ENCODE measurements at places on chromosomes 12 and 14. TPM values are rescaled to one million over a fixed set of nuclear protein-coding genes. Genes with fewer than 3 reads are reported as not detected.

- no peak for DNase-seq
Observed at GRCh38 chr12:104226672-104227071, 11.1 kb downstream of the TXNRD1 start.

DNA sequence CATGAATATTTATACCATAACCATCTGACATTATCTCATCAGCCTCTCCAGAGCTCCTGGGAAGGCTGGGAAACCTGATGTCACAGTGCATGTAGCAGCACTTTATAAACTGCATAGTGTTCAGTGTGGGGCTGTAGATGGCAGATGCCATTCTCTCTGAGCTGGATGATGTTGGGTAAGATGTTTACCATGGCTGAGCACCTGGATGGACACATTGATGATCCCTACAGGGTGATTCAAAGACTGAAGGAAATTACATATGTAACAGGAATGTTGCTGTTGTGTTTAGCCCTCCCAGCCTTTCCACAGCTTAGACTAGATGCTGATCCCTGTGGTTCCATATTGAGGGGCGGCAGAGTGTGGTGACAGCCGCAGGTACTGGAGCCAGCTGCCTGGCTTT lies 37.4 kb downstream of the IFT43 start:
- DNase-seq = no peak

DNA sequence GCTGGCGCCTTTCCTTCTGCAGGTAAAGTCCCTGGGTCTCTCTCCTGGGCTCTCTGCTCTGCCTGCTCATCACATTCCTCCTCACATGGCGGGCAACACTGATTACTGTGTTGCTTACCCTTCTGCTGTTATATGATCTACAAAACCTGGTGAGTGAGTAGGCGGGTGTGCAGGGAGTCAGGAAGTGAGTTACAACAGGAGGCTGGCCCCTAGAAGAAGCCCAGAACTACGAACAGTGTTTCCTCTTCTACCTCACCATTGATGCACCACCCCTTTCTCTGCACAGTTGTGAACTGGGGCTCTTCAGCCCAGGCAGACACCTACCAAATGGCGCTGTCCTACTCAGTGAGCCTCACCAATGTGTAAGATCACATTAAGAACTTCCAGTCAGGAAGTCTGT lies 4.9 kb upstream of the KLHL33 start:
- DNase-seq = peak; percentile 14

- no peak for DNase-seq
Observed at GRCh38 chr14:40447017-40447416, 1014.8 kb upstream of the FBXO33 start.

DNA sequence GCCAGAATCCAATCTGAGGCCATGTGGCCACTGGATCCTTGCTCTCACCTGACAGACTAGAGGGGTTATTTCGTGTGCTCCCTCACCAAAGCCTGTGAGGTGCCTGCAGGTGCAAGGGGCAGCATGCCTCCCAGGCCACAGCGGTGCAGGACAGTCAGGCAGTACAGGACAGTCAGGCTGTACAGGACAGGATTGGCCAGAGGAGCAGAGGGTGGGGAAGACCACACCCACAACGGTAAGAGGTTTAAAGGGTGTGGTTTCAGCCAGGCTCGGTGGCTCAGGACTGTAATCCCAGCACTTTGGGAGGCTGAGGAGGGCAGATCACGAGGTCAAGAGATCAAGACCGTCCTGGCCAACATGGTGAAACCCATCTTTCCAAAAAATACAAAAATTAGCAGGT lies 3.1 kb upstream of the BRF1 start:
- no peak for DNase-seq

DNA sequence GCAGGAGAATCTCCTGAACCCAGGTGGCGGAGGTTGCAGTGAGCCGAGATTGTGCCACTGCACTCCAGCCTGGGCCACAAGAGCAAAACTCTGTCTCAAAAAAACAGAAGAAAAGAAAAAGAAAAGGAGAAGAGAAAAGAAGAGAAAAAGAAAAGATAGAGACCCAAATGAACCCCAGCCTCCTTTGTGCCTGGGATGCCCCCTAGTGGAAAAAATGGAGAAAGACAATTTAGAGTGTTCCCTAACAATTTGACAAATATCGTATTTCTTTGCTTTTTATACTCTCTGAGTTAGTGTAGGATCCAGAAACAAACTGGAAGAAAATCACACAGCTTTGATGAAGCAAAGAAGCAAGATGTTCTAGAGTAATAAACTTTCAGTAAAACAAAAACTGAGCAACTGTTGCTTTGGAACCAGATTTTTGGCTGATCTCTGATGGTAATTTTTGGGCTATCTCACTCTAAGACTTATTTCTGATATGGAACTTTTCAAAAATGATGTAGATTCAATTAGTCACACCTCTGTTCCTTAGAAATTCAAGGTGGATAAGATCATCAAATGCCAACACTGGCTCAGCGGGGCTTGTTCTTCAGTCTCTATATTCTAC lies 18.6 kb upstream of the PRKAB1 start:
- no peak for DNase-seq

DNA sequence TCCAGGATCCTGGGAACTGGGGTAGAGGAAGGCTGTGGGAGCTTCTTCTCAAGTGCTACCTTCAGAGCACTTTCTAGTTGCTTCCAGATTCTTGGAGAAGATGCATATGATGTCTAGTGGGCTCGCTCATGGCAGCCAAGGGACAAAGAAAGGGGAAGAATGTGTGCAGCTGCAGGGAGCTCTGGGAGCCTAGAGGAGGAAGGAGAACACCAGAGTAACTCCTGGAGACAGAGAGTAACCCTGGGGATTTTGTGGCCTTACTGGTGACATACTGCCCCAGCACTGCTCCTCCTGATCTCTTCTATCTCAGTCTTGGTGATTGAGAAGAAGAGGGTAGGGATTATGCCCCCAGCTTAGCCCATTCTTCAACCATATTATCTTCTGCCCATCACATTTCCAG lies 10.3 kb upstream of the SP7 start:
- no peak for DNase-seq

DNA sequence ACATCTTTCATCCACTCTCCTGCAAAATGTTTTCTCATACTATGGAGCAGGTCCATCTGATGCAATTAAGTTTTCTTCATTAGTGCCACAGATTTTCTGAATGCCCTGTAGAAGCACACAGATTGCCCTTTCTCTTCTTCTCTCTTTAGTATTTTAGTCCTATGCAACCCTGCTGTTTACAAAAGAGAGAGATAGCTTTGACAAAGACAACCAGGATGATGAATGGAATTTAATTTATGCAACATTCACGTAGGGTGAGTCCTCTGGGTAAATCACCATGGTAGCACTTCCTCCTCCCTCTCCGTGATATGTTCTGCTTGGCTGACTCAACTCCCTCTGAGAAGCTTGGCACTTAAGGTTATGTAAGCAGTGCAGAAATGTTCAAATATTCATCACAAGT lies 400.9 kb upstream of the PDE3A start:
- DNase-seq = no peak

GRCh38 chr12:79058342-79058741 lies 193.8 kb downstream of the SYT1 start:
- no peak for DNase-seq

- DNase-seq = peak; percentile 71
Observed at GRCh38 chr12:132445884-132446632, 43.9 kb upstream of the FBRSL1 start.

DNA sequence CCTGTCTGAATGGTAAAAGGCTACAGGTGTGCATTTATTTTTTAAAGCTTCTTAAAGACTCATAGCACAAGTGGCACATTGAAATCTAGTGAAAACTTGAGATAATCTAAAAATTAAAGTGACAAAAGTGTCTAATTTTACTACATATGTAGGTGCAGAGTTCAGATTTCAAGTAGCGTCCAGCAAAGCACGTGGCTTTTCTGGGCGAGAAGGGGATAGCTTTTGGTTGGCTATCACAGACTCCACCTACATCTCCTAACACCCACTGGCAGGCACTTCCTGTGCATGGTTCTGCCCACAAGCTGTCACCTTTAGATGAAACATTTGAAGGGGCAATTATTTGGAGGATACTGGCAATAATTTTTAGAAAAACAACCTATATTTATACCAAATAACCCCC lies 1.9 kb upstream of the PITPNM2 start:
- DNase-seq = no peak

GRCh38 chr12:55736780-55737580 lies 5.9 kb upstream of the GDF11 start:
- DNase-seq = no peak

- DNase-seq = peak; percentile 46
Observed at GRCh38 chr14:81303258-81303935, 82.6 kb upstream of the GTF2A1 start.

- DNase-seq = no peak
Observed at GRCh38 chr12:48291511-48291910, 59.2 kb downstream of the ZNF641 start.

DNA sequence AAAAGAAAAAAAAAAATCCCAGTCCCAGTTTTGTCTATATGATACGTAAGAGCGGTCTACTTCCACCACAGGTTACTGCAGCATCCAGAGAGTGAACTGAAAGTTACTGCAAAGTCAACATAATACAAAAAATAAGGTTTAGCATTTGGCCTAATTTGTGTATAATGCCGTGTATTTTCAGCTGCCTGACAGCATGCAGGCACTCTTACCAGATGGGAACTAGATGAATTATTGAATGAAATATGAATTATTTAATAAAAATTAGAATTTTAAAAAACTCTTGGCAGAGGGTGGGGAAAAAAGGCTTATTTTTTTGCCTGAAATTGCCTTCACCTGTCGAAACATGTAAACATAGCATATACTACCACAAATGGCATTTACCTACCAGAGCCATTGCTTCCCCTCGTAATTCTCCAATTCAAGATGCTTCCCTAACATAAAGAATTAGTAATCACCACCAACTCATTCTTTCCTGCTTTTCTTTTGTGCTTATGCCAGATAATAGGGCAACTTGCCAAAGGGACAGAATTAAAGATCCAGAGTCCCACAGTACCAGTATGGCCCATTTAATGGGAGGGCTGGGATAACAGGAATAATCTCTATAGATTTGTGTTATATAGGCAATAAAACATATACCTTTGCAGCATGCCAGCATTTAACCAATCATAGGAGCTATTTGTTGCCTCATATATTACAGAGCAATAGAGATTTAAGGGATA lies 31.1 kb downstream of the ATF7 start:
- no peak for DNase-seq

DNA sequence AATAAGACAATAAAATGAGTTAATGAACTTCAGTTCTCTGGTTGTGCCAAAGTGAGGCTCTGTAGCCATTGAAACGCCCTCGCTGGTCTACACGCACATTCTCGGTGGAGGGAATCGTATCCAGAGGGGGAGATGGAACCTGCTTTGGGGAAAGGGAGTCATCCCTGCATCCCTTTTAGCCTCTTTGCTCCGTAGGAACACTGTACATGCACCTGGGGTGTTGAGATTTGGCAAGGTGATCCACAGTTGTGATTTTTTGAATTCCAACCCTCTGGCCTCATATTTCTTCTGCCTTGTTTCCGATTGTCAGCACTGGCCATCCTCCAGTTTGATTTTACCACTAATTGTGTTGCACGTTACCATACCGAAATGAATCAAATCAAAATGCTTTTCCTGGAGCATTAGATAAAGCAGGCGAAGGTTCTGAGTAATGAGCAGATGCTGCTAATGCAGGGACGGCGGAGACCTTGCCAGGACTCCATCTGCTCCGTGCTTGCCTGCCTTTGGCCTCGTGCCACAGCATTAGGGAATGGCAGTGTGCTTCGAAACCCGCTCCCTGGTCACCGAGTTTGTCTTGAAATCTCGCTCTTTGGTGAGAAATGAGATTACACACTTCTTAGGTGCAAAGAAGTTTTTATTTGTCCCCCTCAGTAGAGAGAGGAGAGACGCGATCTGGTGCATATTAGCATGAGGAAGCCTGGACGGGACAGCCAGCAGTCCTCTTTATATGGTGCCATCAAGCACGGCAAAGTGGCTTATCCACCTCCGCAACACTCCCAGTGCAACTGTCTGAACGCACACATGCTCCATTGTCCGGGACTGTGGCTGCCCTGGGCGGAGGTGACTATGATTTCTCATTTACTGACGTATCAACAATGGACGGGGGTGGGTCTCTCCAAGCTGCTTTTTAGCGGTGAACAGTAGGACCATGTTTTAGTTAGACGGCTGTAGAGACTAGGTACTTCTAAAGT lies 59.1 kb downstream of the FBXW8 start:
- DNase-seq = no peak

GRCh38 chr12:69284131-69284530 lies 44.8 kb downstream of the CPSF6 start:
- peak; percentile 50 for DNase-seq

- DNase-seq = no peak
Observed at GRCh38 chr14:20998674-20999366, at the start of gene SLC39A2. Gene SLC39A2 (plus strand): TSS chr14:20999293. CDS start chr14:20999447, 154 bp downstream.

DNA sequence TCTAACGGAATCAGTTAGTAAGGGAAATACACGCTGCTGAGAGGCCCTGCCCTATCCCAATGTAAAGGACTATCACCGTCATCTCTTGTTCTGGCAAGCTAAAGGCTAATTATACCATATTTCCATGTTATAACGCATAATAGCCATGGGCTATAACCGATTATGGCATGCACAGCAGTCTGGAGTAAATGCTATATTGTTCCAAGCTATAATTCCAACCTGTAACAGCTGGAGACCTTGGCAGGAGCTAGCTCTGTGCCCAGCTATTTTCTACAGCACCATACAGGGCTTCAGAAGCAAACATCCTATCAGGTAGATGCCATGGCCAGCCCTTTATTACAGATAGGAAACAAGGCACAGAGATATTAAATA lies 26.3 kb downstream of the SYNE3 start:
- no peak for DNase-seq

- no peak for DNase-seq
Observed at GRCh38 chr14:53938136-53938837, 18.3 kb downstream of the BMP4 start.

DNA sequence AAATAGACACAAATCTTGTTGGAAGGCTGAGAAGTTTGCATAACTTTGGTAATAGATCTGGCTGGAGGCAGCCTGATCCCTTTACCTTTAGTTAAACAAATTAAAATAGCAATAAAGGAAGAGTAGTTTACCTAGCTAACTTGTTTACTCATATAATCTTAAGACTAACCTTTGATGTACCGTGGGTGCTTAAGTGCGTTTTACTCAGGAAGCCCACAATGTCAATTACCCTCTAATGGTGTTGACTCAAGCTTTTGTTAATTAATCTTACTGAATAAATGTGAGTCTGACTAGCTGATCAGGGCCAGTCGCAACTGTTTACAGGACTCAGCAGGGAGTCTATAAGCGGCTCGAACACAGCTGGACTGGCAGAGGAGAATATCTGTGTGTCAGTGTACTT lies 51.5 kb downstream of the FAR2 start:
- no peak for DNase-seq

The SLC17A8 gene
- not detected for total RNA-seq

The MYF5 gene
- total RNA-seq = not detected

The SLC38A2 gene
- 202 TPM for total RNA-seq

The HOTAIR gene
- not detected for total RNA-seq

The WNT1 gene
- not detected for total RNA-seq

The CCDC175 gene
- not detected for total RNA-seq

The CPNE6 gene
- total RNA-seq = not detected

The TRIM9 gene
- total RNA-seq = 1.0 TPM

The NPFF gene
- not detected for total RNA-seq

The PKP2 gene
- total RNA-seq = 0.40 TPM

The RERG gene
- total RNA-seq = not detected

The LMNTD1 gene
- not detected for total RNA-seq

The NR4A1 gene
- 23.4 TPM for total RNA-seq

The ACACB gene
- total RNA-seq = 7.9 TPM

The OXA1L gene
- total RNA-seq = 126 TPM

The TBX5 gene
- total RNA-seq = not detected
